Kidney (tissue), 22 donors: ENCODE measurements at places on chromosomes 11 and 22. TPM values are rescaled to one million over a fixed set of nuclear protein-coding genes. Genes with fewer than 3 reads are reported as not detected.

The SYT13 gene
- 6.8 TPM for total RNA-seq

The BBOX1 gene
- 159 TPM for total RNA-seq

DNA sequence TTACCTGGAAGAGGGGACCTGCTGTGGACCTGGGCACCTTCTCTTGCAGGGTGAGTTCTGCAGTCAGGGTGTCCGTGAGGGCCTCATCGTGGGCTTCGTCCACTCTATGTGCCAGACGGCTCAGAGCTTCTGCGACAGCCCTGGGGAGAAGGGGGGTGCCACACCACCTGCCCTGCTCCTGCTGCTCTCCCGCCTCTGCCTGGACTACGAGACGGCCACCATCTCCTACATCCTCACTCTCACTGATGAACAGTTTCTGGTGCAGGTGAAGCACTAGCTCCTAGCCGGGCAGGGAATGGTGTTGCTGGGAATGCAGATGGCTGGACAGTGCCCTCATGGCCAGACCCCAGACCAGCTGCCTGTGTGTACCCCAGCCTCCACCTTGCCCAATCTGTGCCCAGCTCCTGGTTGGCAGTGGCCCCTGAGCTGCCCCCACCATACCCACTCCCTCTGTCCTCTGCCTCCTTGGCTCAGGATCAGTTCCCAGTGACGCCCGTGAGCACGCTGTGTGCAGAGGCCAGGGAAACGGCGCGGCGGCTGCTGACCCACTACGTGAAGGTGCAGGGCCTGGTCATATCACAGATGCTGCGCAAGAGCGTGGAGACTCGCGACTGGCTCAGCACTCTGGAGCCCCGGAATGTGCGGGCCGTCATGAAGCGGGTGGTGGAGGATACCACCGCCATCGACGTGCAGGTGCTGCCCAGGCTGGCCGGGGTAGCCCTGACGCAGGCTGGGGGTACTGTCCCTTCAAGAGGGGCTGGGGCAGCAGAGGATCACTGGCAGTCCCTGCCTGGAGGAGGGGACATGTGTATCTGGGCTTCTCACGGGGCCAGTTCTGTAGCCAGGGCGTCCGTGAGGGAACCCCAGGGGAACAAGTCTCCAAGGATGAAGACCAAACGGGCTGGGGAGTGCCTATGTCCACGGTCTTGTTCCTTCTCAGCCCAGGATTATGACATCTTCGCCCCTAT, 2.2 kb upstream of the TM7SF2 start:
- H3K4me1 ChIP-seq: peaks cover 28% of the 10 kb centered on the region
- no peak for DNase-seq
- no peak overlapping the region for H3K27ac ChIP-seq
- H3K36me3 ChIP-seq: no peaks in the 10 kb centered on the region

DNA sequence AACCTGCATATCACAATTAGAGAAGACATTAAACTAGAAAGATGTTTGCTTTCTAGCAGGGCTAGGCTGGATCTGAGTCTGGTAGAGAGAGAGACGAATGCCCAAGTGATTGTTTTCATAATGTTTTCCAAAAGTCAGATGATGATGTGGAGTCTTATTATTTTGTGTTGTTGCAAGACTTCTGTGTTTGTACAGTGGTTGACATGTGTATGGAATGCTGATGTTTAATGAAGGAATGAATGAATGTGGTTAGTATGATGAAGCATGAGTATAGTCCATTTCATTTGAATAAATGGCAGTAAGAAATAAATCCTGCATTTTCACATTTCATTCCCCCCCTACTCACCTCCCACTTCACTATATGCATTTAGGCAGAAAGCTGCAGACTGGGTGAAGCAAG, 69.6 kb downstream of the PPP2R1B start:
- DNase-seq: no peak
- H3K4me3 ChIP-seq: no peak overlapping the region
- no peaks in the 10 kb centered on the region for H3K4me1 ChIP-seq

GRCh38 chr22:44801476-44801875, 49.1 kb downstream of the ARHGAP8 start:
- H3K4me1 ChIP-seq: no peaks in the 10 kb centered on the region
- no peak overlapping the region for H3K4me3 ChIP-seq
- no peak overlapping the region for H3K27ac ChIP-seq
- H3K27me3 ChIP-seq: no peaks in the 10 kb centered on the region
- no peaks in the 10 kb centered on the region for H3K36me3 ChIP-seq

GRCh38 chr11:66251809-66252208, 16.6 kb upstream of the RAB1B start:
- DNase-seq: no peak
- H3K36me3 ChIP-seq: no peaks in the 10 kb centered on the region
- no peaks in the 10 kb centered on the region for H3K27me3 ChIP-seq
- no peak overlapping the region for H3K4me3 ChIP-seq
- no peak overlapping the region for H3K27ac ChIP-seq
- H3K4me1 ChIP-seq: no peaks in the 10 kb centered on the region

The OR52E2 gene
- not detected for total RNA-seq

- H3K36me3 ChIP-seq: no peaks in the 10 kb centered on the region
- H3K27me3 ChIP-seq: no peaks in the 10 kb centered on the region
- DNase-seq: no peak
- H3K4me3 ChIP-seq: no peak overlapping the region
- H3K27ac ChIP-seq: peak overlapping the region; percentile 19
- H3K4me1 ChIP-seq: no peaks in the 10 kb centered on the region
These were observed 9.8 kb upstream of the TSSC4 start for GRCh38 chr11:2390725-2391151.

The OR5D16 gene
- total RNA-seq: not detected

The CECR2 gene
- total RNA-seq: 3.4 TPM

DNA sequence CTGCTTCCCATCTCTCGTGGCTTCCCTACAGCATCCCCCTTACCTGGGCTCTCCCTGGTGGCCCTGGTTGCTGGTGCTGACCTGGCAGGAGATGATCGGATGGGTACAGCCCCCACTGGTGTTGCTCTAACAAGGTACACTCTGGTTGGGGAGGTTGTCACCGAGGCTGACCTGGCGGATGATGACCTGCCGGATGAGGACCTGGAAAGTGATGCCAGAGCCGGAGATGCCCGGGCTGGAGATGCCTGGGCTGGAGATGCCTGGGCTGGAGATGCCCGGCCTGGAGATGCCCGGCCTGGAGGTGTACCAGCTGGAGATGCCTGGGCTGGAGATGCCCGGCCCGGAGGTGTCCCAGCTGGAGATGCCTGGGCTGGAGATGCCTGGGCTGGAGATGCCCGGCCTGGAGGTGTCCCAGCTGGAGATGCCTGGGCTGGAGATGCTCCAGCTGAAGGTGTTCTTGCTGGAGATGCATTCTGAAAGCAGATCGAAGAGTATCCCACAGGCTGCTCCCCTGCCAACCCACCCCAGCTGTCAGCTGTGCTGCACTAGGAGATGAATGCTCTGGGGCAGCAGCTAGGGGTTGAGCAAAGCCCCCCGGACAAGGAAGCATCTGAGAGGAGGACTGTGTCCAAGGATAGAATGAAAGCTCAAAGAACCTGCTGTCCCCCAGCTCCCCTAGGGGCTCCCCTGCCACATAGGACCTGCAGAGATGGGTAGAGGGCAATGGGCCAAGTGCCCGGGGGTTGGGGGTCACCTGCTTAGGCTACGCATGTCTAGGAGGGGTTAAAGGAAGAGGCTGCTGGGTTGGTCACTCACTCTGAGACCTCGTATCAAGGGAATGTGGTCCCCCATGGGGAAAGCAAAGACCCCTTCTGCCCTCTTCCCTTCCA, 10.6 kb downstream of the TMPRSS13 start:
- no peaks in the 10 kb centered on the region for H3K36me3 ChIP-seq
- no peaks in the 10 kb centered on the region for H3K4me1 ChIP-seq
- H3K27me3 ChIP-seq: no peaks in the 10 kb centered on the region
- H3K27ac ChIP-seq: no peak overlapping the region
- H3K4me3 ChIP-seq: no peak overlapping the region

The MYOD1 gene
- not detected for total RNA-seq

The MMP1 gene
- 0.82 TPM for total RNA-seq

The KCTD14 gene
- 13.7 TPM for total RNA-seq

DNA sequence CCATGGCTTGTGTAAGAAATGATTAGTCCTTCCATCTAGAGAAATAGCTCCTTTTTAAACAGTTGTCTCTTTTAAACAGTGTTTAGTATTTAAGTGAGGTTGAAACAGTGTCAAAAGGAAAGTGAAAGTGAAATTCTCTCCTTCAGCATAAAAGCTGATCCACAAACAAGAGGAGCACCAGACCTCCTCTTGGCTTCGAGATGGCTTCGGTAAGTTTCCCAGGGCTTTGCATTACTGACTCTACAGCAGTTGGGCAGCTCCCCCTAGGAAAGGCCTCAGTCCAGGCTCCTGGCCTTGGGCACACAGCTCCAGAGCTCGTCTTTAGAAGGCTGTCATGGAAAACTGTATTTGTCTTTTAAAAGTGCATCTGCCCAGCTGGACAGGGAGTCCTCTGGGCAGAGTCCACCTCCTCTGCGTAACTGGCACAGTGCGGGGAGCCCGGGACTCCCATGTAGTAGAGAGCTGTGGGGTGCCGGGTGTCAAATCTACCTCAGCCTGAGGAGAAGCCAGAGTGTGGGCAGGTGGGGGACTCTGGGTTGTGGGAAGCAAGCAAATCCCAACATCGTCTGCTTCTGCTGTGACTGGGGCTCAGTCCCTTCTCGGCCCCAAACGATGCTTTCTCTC, at the start of gene PLAAT4:
PLAAT4 (plus strand) TSS at position 140 of the 624 bp plus-strand sequence; CDS start at position 201, 61 bp downstream.
- H3K27me3 ChIP-seq: no peaks in the 10 kb centered on the region
- H3K4me1 ChIP-seq: peaks cover 39% of the 10 kb centered on the region
- no peaks in the 10 kb centered on the region for H3K36me3 ChIP-seq
- H3K27ac ChIP-seq: peak within 1 kb of the TSS; percentile 96
- DNase-seq: peak; percentile 43
- peak within 1 kb of the TSS; percentile 59 for H3K4me3 ChIP-seq

DNA sequence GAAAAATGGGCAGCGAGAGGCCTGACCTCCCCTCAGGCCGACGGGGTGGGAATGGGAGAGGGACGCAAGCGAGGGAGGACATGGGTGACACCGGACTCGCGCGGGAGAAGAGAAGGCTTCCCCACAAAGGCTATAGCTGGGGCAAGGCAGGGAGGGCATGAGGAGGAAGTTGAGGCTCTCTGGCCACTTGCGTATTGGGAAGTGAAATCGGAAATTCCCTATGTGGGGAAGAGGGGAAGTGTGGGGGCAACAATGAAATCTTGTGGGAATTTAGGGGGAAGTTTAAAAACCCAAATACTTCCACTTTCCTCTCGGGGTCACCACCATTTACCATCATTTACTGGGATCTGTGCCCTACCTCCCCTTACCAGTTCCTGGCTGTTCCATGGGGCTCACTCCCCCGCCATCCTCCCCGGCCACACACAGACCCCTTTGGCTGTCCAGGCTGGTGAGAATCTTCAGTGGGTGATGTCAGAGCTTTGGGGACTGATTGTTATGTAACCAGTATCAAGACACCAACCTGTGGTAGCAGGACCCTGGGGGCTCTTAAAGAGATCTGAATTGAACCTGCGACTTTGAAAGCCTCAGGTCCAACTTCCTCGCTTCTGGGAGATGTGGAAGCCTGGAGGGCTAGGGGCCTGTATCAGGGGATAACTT, 951 bp upstream of the EHD1 start:
- H3K27ac ChIP-seq: peak overlapping the region; percentile 85
- no peaks in the 10 kb centered on the region for H3K36me3 ChIP-seq
- H3K4me1 ChIP-seq: peaks cover 46% of the 10 kb centered on the region
- DNase-seq: no peak
- H3K27me3 ChIP-seq: no peaks in the 10 kb centered on the region

The TIRAP gene
- 12.1 TPM for total RNA-seq

DNA sequence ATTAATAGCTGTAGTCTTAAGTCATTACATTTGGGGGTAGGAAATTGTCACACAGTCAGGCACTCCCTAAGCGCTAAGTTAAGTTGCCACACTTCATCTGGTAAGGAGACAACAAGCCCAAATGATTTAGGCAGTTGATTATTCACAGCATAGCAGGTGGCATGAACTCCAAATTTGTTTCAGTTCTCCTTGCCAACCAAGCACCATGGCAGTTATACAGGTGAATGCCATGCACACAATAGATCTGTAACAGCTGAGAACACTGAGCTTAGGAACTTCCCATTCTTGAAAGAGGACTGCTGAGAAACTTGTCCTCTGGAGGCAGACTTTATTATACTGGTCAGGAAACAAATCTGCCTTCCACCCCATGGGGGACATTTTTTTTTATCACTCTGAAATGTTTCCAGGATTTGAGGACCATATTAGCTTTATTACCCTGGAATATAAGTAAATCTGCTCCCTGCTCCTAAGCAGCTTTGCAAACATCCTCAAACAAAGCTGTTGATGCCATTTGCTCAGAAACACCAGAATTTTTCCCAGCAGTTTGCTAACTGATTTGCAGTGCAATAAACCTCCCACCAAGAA, 5.1 kb upstream of the INTS4 start:
- no peaks in the 10 kb centered on the region for H3K27me3 ChIP-seq
- no peak overlapping the region for H3K27ac ChIP-seq
- H3K4me1 ChIP-seq: no peaks in the 10 kb centered on the region
- no peaks in the 10 kb centered on the region for H3K36me3 ChIP-seq

The OSBPL5 gene
- total RNA-seq: 63.0 TPM

DNA sequence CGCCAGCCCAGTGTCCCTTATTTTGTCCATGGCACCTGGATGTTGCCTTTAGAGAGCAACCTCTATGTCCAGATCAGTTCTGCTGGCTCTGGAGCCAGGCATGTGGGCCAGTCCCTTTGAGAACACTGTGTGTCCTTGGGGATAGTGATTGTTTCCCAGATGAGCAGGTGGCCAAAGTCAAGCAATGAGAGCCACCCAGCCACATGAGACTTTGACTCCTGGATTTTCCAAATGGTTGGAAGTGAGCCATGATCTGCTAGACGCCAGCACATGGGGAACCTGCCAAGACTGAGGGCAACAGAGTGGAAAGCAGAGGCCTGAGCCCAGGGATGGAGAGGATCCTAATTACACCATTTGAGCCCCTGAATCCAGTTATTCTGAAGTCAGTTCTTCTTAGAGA, 479.8 kb downstream of the OPCML start:
- DNase-seq: no peak
- no peaks in the 10 kb centered on the region for H3K36me3 ChIP-seq
- no peak overlapping the region for H3K27ac ChIP-seq
- H3K4me1 ChIP-seq: peaks cover 9% of the 10 kb centered on the region
- no peaks in the 10 kb centered on the region for H3K27me3 ChIP-seq

- no peak for DNase-seq
- H3K27me3 ChIP-seq: no peaks in the 10 kb centered on the region
- H3K36me3 ChIP-seq: no peaks in the 10 kb centered on the region
- no peak overlapping the region for H3K27ac ChIP-seq
These were observed 18.9 kb upstream of the VWA5A start for GRCh38 chr11:124096364-124096763.

GRCh38 chr11:122113836-122114825, 1.9 kb downstream of the BLID start:
- H3K4me1 ChIP-seq: no peaks in the 10 kb centered on the region
- no peak for DNase-seq
- no peak overlapping the region for H3K4me3 ChIP-seq
